Stomach (tissue), 19 donors: ENCODE measurements at places on chromosomes 7 and 10. TPM values are rescaled to one million over a fixed set of nuclear protein-coding genes. Genes with fewer than 3 reads are reported as not detected.

Gene ZC3HAV1L
- 4.7 TPM for total RNA-seq

GRCh38 chr7:55969391-55969790, 5.0 kb downstream of the NIPSNAP2 start:
- no peak for DNase-seq

DNA sequence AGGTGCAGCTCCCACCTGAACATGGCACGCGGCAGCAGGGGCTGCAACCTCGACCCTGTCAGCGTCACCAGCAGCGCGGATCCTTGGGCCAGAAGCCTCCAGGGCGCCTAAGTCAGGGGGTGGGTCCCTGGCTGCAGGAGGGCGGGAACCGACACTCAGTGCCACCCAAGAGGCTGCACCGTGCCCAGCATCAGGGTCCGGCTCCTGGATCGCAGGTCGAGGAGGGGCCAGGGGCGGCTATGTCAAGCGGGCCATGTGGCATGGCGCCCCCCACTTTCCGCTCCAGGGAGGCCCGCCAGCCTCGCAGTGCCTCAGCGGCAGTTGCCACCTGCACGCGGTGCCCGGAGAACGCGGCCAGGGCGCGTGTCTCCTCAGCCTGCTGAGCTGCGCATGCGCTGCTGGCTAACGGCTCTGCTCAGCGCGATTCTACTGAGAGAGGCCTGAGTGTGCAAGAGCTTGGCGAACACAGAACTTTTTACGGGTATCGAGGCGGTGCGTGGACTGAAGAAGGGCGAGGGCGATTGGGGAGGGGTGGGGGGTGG, at the start of gene ANKRD30A:
ANKRD30A (plus strand) TSS at position 408 of the 542 bp plus-strand sequence. CDS start 190 bp downstream, outside the sequence.
- DNase-seq: no peak

GRCh38 chr10:123417414-123417813, 248.7 kb upstream of the GPR26 start:
- no peak for DNase-seq

Gene HELLS
- total RNA-seq: 27.7 TPM

DNA sequence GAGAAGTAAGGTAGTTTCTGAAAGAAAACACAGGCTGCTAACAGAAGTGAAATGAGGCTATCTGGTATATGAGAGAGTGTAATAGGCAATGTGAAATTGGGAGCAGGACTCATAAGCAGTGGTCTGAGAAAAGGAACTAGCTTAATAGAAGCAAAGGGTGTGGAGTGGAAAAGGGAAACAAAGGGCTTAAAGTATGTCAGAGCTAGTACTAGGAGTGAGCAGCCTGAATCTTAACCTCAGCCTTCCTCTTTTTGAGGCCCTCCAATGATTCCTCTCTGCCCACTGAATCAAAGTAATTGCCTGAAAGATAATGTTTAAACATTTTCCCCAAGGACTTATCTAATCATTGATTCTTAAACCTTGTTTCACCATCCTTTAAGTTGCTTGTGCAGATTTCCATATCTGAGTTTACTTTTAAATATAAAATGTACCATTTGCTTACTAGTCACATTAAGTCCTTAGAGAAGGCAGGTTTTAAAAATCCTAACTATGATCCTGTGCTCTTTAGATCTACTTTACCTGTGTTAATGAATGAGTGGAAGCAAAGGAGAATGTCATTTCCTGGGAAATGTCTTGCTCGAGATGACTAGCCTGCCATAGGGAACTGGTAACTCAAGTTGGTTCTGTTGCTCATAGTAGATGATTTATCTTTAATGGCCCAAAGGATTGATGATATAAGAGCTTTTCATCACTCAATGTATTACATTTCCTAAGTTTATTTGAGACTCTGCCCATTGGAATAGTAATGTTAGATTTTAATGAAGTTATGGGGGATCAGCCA, 155.0 kb downstream of the SKAP2 start:
- DNase-seq: no peak

Gene SH2B2
- total RNA-seq: 7.1 TPM

GRCh38 chr10:78964274-78964951, 104.4 kb upstream of the ZMIZ1 start:
- DNase-seq: no peak

DNA sequence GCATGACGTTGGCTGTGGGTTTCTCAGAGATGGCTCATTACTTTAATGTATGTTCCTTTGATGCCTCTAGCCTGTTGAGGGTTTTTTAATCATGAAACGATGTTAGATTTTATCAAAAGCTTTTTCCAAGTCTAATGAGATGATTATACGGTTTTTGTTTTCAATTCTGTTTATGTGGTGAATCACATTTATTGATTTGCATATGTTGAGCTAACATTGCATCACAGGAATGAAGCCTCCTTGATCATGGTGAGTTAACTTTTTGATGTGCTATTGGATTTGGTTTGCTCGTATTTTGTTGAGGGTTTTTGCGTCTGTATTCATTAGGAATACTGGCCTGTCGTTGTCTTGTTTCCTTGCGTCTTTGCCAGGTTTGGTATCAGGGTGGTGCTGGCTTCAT, 52.3 kb upstream of the PTPN12 start:
- no peak for DNase-seq

Gene CABCOCO1
- not detected for total RNA-seq

Gene RPEL1
- total RNA-seq: not detected

Gene DNAJC30
- 11.3 TPM for total RNA-seq

Gene COL13A1
- 8.8 TPM for total RNA-seq

GRCh38 chr7:83613232-83613631, 35.7 kb downstream of the SEMA3E start:
- DNase-seq: no peak

Gene NUTM2B
- total RNA-seq: not detected

GRCh38 chr7:82384779-82385178, 58.8 kb downstream of the CACNA2D1 start:
- no peak for DNase-seq

GRCh38 chr7:74615933-74616780, 41.4 kb upstream of the GTF2I start:
- no peak for DNase-seq

DNA sequence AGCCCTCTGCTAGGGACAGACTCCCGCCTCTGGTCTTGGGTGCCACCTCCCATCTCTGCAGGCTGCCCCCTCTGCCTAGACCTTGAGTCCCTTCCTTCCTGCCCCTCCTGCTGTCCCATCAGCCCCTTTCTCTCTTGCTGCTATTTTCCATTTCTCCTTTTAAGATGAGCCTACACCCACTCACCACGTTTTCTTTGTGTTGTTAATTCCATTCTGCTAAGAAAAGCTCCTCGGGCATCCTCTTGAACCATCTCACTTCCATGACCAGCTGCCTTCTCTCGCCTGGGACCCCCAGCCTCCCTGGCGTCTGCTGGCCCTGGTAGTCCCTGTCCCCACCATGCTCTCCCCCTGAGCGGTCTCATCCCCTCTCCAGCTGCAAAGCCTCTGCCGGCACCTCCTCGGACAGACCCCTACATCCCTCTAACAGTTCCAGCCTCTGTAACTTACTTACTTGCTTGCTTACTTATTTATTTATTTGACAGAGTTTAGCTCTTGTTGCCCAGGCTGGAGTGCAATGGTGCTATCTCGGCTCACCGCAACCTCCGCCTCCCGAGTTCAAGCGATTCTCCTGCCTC, 95.8 kb upstream of the SH2B2 start:
- DNase-seq: no peak

DNA sequence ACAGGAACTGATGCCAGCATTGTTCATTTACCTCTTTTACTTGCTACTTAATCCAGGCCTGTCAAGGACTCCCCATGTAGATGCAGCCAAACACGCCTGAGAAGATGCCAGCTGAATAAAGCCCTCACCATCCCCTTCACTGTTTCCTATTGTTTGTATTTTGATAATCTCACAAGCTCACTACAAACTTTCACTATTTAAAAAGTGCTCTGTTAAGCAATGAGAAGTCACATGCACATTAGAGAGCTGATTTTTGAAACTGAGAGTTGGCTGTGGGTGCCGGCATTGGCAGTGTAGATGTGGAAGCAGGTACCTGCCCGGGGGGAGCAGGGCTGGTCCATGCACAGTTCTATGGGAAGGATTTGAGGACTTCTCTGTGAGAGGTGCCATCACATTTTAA, 169.8 kb upstream of the GRB10 start:
- DNase-seq: no peak

DNA sequence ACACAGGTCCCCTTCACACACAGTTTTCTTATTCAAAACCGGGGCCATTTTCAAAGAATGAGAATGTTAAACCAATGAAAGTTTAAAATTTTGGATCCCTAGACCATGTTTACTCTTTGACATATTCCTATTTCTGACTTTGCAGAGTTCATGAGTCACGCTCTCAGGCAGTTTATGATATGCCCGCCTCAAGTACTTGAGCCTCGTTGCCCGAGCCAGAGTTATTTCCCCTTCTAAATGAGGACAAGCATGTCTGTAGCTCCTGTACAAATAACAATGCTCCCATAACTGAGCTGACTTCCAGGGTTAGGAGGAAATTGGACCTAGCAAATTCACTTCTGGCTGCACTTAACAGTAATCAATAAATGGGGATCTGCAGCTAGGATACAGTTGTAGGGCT, 87.9 kb upstream of the PDE1C start:
- no peak for DNase-seq

- no peak for DNase-seq
Measured at GRCh38 chr10:49656845-49657493, 22.5 kb upstream of the C10orf53 start.

- no peak for DNase-seq
Measured at GRCh38 chr7:11858026-11858425, 26.0 kb upstream of the THSD7A start.

Gene TRPV5
- not detected for total RNA-seq

Gene ALOX5
- 5.1 TPM for total RNA-seq

- DNase-seq: no peak
Measured at GRCh38 chr7:55536619-55537457, 35.5 kb downstream of the VOPP1 start.

Gene KCNMA1
- 76.9 TPM for total RNA-seq

Gene NME8
- not detected for total RNA-seq

Gene ATRNL1
- 0.72 TPM for total RNA-seq

- no peak for DNase-seq
Measured at GRCh38 chr10:71863203-71863602, 12.2 kb upstream of the PSAP start.

DNA sequence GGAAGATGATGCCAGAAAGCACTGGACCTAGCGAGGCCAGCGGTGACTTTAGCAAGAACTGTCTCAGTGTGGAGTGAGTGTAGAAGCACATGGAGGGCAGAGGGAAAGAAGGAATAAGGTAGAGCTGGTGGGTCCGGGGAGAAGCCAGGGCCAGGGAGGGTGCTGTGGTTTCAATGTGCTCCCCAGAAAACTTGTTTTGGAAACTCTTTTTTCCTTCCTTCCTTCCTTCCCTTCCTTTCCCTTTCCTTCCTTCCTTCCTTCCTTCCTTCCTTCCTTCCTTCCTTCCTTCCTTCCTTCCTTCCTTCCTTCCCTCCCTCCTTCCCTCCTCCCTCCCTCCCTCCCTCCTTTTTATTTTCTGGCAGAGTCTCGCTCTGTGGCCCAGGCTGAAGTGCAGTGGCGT, 5.5 kb upstream of the RARRES2 start:
- DNase-seq: no peak

DNA sequence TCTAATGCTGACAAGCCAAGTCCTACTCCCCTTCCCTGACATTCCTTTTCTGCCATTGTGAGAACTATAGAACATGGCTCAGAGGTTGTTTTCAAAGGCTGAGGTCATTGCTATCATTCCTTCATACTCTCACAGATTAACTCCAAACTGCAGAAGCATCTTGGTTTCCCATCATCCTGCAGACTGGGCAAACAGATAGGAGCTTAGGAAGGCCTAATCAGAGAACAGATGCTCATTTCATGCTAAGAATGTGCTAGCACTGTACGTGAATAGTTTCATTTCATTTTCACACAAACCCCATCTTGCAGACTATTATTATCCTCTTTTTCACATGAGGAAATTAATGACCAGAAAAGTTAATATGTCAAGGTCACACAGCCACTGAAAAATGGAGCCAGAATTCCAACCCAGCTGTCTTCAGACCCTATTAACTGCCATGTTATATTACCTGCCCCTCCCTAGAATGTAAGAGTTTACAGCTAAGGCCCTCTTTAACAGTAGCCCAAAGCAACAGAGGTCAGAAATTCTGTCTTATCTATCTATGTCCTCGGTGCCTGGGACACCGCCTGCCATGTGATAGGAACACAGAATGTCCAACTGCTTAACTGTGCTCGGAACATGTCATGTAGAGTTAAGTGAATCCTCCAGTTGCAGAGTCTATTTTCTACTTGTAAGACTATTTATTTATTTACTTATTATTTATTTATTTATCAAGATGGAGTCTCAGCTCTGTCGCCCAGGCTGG, 2.9 kb upstream of the LCOR start:
- DNase-seq: no peak

GRCh38 chr7:157596881-157597280, 260.1 kb downstream of the DNAJB6 start:
- DNase-seq: no peak

DNA sequence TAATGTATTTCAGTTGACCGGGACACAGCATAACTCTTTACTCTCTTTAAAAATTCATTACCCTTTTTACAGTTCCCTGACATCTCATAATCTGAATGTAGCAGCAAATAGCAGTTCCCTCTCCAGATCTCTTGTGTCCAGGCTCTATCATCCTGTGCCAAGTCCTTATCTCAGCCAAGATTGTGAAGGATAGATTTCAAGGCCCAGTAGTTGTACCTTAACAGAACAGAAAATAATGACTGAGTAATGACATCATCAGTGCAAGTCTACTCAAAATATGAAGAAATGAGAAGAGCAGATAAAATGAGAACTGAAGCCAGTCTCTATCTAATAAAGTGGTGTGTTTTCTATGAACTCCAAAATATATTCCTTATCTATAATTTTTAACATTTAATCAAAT, 92.6 kb downstream of the TFEC start:
- no peak for DNase-seq

- DNase-seq: no peak
Measured at GRCh38 chr10:106440355-106440754, 724.2 kb downstream of the SORCS1 start.

DNA sequence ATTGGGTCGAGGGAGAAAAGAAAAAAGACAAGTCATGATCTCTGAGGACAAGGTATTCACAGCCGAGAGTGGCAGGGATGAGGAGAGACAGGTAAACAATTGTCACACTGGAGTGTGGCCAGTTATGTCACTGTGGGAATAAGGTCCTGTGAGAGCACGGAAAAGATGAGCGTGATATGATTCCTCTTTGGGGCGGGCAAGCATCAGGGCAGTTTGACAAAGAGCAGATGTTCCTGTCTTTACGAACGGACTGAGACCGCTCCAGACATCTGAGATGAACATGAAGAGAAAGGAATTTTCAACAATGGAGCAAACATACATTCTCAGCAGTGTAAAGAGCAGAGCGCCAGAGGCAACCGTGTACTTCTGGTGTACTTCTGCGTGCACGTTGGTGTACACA, 278.1 kb downstream of the DPP6 start:
- no peak for DNase-seq

Gene AIFM2
- total RNA-seq: 5.2 TPM

- DNase-seq: no peak
Measured at GRCh38 chr7:73850781-73851207, 8.5 kb upstream of the METTL27 start.

Gene FKBP6
- total RNA-seq: not detected

DNA sequence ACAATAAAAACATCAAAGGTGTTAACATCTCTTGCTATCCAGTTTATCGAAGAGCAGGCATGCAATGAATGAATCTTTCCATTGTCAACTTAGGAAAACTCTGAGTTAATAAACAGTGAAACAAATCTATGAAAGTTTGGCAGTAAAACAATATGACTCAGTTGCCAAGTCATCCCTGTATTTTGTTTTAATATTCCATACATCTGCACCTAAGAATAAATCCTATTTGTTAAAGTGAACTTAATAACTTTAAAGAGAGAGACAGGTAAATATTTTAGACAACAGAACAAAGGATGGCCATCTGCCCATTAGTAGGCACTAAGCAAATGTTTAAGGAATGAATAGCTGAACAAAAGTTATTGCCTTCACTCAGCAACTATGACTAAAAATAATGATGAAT, 700.5 kb upstream of the CELF2 start:
- no peak for DNase-seq
